ENCODE measurements at places on chromosomes 3 and 15. TPM values are rescaled to one million over a fixed set of nuclear protein-coding genes. Genes with fewer than 3 reads are reported as not detected.

Gene CFAP92
- polyA plus RNA-seq: 0.11 TPM

Gene HOMER2
- polyA plus RNA-seq: 12.1 TPM

Gene SLC28A2
- polyA plus RNA-seq: not detected

Gene TGFBR2
- 77.7 TPM for polyA plus RNA-seq

Gene SELENOT
- 59.6 TPM for polyA plus RNA-seq

Gene ASB7
- polyA plus RNA-seq: 3.1 TPM

Gene RYK
- polyA plus RNA-seq: 30.9 TPM

DNA sequence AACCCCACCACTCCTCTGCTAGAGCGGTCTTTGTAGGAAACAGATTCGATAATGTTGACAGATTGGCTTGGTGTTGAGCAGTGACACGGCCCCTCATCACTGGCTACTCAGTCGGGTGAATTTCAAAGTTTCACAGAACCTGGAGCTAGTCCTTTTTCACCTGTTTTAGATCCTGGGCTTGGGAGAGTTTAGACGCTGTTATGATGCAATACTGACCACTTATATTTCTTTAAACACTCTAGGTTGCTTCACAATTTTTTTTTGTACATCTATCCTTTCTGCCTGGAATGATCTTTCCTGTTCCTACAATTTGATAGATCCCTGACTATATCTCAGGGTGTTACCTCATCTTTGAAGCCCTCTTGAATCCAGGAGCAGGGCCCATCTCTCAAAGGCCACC, 97.1 kb upstream of the ATP10A start:
- DNase-seq: no peak

DNA sequence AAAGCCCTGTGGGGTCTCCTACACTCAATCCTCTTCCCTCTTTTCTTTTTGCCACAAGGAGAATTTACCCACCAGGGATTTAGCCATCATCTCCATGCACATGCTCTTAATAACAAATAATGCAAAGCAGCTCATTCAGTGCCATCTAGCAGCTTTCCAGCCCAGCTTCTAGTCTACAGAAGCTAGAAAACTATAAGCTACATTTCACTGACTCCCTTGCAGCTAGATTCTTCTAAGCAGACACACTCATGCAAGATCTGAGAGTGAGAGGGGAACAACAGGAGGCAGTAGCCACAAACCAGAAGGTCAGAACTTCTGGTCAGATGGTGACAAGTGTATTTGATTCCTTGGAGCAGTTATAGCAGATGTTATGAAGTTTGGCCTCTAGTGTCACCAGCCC, 25.5 kb downstream of the OSBPL10 start:
- DNase-seq: no peak

DNA sequence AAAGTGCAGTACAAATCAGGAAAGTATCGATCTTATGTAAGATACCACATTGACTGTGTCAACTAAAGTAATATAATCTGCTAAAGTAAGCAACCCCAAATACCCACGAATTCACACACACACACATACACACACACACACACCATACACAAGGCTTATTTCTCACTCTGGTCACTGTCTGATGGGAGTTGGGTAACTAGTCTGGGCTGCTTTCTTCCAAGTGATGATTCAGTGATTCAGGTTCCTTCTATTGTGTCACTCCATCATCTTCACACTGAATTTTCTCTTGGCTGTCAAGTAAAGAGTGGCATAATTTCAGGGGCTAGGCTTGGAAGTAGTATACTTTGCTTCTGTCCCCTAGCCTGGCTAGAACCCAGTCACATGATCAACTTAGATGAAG, 104.8 kb upstream of the CCDC54 start:
- DNase-seq: no peak

GRCh38 chr3:47042231-47042791, 62.8 kb downstream of the NBEAL2 start:
- no peak for DNase-seq

DNA sequence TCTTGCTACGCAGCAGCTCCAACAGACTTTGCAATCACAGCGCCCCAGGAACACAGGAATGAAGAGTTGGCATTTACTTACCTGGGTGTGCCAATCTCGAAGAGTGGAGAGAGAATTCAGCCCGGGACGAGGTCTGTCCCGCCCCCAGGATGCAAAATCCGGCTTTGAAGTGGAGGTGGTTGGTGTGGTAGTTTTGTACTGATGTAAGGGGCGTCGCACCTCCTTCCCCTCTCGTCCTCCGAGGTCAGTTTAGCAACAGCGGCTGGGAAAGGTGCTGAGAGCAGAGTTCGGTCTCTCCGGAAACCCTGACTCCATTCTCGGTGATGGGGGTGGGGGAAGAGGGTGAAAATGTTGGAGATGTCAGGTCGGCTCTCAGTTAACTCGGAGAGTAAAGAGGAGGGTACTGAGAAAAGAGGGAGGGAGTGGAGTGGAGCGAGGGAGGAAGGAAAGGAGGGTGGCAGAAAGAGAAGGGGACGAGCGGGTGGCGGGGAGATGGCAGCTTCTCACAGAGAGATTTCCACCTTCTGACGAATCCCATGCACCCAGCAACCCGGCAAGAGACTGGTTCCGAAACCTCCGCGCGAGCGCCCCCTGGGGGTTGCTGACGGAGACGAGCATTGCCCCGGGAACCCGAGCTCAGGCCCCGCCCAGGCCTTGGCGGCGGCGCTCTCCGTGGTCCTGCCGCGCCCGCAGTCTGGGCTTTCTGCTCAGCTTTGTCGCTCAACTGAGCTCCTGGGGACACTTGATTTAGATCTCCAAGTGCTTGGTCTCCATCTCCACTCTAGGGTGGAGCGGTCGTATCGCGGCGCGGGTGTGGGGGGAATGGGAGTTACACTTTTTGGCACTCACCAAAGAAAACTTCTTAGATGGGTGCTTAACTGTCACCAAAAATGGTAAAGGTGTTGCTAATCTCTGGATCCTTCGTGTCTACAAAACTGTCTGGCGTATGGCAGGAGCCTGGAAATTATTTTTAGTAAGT, at the start of gene CPNE4:
TSS of gene CPNE4 (minus strand) at position 529 of the 979 bp plus-strand sequence.
- peak; percentile 87 for DNase-seq

- no peak for DNase-seq
These were observed 35.0 kb upstream of the VGLL3 start for GRCh38 chr3:87025661-87026645.

- DNase-seq: no peak
These were observed 73.0 kb downstream of the SCN11A start for GRCh38 chr3:38978729-38979128.

DNA sequence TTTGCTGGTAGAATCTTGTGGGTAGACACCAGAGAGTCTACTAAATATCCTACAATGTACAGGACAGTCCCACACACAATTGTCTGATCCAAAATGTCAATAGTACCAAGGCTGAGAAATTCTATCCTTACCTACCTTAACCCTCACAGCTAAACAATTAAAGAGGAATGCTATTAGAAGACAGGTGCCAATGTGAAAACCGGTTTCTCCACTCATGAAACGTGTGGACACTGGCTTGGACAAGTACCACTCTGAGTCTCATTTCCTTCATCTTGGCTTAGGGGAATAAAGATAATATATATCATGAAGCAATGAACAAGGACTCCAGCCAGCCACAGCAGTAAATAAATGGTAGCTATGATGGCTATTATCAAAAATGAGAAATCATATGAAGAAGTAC, 90.2 kb downstream of the RFTN1 start:
- DNase-seq: no peak

- DNase-seq: no peak
These were observed 65.5 kb downstream of the BBX start for GRCh38 chr3:107588217-107588616.

GRCh38 chr3:80750637-80751036, 982.8 kb upstream of the ROBO1 start:
- DNase-seq: no peak

DNA sequence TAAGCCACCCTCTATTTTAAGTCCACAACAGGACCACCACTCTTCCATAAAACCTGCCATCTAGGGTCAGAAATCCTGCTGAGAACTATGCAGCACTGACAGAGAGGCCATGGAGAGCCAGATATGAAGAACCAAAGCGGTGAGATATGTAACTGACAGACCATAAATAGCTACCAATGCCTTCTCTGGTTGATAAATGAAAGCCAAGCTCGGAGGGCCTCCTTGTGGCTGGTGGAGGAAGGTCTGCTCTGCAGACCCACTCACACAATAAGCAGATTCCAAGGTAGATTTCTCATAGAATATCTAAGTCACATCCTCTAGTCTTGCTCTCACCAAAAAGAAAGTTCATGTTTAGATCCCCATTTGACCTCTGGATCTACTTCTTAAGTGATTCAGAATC, 38.9 kb downstream of the RYK start:
- DNase-seq: peak; percentile 39

- peak; percentile 94 for DNase-seq
These were observed 60.8 kb downstream of the DAPK2 start for GRCh38 chr15:63985221-63986184.

DNA sequence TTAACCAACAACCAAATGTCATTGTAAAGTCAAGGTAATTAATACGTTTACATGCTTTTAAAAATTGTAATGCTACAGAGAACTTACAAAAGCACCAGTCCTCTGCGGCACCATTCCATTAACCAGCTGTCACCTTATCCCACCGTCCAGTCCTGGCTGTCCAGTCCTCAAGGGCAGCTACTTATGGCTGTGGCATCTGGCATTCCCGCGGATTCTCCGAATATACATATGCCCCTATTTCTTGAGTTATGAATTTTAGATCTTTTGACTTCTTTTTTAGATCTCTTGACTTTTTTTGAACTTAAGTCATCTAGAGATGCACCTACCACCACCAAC, 382 bp upstream of the POMGNT2 start:
- DNase-seq: no peak

GRCh38 chr3:53040351-53040820, 5.5 kb downstream of the SFMBT1 start:
- DNase-seq: no peak

DNA sequence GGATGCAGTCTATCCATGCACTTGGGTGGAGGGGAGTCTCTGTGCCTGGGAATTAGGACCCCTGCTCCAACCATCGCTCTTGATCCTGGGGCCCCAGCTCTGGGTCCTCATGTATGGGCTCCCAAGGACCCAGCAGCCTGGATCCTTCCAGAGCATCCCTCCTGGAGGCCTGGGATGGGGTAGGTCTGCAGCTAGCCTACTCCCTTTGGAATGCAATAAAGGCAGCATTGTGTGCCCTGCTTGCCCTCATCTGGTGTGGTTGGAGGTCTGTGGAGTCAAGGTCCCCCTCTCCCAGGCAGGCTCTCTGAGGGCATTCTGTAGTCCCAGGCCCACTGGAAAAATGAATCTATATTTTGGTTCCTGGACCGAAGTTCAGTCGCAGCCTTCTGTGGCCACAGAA, 15.0 kb upstream of the SLC28A1 start:
- no peak for DNase-seq

DNA sequence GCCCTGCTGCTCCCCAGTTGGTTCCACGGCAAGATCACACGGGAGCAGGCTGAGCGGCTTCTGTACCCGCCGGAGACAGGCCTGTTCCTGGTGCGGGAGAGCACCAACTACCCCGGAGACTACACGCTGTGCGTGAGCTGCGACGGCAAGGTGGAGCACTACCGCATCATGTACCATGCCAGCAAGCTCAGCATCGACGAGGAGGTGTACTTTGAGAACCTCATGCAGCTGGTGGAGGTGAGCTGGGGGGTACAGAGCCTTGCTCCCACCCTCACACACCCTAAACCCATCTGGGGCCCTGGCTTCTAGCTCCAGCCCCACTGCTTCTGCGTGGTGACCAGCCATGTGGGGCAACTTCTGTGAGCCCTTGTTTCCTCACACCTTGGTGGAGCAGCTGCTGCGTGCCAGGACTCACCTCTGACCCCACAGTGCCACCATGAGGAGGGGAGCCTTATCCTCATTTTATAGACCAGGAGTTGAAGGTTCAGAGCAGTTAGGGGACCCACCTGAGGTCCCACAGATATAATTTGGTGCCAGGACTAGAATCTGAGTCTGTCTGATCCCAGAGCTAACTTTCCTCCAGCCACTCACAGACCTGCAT, 13.3 kb upstream of the LMAN1L start:
- DNase-seq: no peak

GRCh38 chr3:146214493-146214892, 36.4 kb downstream of the PLSCR4 start:
- no peak for DNase-seq

DNA sequence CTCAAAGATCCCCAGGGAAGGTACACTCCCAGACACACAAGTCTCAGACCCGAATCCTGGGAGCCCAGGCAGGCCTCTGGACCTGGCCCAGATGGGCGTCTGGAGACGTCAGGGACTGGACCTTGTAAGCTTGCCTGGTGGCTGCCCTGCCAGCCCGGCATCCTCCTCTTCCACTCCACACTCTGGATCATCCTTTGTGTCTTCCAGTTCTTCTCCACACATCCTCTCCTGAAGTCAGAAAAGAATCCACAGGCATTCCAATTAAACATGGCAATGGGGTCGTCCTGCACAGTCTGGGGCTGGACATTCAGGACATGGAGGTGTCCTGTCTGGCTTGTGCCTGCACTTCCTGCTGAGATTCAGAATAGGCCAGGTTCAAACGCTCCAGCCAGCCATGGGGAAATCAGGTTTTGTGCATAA, 208.8 kb upstream of the IGF1R start:
- no peak for DNase-seq

DNA sequence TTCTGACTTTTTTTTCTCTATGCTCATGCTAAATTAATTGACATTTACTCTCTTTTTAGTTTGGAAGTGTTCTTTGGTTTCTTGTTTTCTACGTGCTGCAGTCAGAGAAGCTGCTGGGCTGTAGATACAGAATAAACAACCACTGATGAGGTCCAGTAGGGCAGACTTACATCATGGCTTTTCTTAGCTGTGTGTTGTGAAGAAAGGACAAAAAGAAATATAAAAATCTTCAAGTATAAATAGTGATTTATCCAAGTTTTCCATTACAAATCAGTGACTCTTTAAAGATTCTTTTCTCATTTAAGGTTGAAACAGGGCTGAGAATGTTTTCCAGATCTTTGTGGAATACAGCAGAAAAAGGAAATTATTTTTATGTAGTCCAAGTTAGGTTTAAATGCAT, 122.2 kb downstream of the CMSS1 start:
- DNase-seq: no peak

GRCh38 chr3:186589121-186589520, 18.6 kb downstream of the DNAJB11 start:
- no peak for DNase-seq

DNA sequence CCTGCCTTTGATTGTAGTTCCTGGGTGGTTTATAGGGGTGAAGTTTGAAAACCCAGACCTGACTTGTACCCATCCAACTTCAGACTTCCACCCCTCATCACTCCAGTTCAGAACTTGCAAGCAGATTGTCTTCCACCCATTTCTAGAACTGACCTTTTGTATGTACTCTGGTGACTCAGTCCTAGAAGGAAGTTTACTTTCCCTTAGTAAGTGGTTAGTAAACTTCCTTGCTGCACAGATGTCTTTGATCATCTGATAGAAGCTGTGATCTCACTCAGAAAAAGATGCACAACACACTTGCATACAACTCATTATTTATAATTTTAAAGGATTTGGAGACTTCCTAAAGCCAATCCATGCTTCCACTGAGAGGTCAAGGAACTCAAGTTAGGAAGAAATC, 368.0 kb downstream of the MFSD1 start:
- no peak for DNase-seq
